A673 (cell line): ENCODE measurements at places on chromosomes 5 and 9. TPM values are rescaled to one million over a fixed set of nuclear protein-coding genes. Genes with fewer than 3 reads are reported as not detected.

The TRIM52 gene
- 7.3 and 7.9 TPM in 2 replicates for total RNA-seq

GRCh38 chr9:131337131-131337848 is 47.8 kb downstream of the PLPP7 start:
- no peak for DNase-seq

DNA sequence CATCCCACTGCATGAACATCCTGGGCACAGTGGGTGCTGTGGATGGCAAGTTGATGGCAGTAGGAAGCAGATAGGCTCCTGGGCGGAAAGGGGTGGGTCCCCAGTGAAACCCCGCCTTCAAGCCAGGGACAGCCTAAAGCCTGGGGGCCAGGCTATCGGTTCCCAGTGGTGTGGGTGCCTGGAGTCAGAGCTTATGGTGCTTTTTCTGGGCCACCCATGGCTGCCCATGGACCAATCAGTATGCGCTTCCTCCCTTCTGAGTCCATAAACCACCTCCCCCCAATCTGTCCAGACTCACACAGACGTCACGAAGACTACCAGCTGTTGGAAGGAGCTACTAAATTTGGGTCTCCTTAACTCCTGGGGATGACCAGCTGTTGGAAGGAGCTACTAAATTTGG is 17.5 kb upstream of the ECPAS start:
- DNase-seq: no peak

GRCh38 chr5:108344103-108344822 is 37.6 kb downstream of the FBXL17 start:
- DNase-seq: no peak

GRCh38 chr5:57455511-57456455 is 26.8 kb downstream of the ACTBL2 start:
- DNase-seq: no peak

GRCh38 chr5:28132151-28132550 is 1093.8 kb upstream of the CDH9 start:
- peak; percentile 0 for DNase-seq

The F2RL2 gene
- total RNA-seq: 14.0 and 14.4 TPM in 2 replicates

The MED10 gene
- 48.7 and 59.9 TPM in 2 replicates for total RNA-seq
